ENCODE measurements at places on chromosomes 16 and 17. TPM values are rescaled to one million over a fixed set of nuclear protein-coding genes. Genes with fewer than 3 reads are reported as not detected.

GRCh38 chr17:37494401-37494831, 4.7 kb downstream of the DUSP14 start:
- DNase-seq: no peak

KRTAP4-3 gene
- not detected for total RNA-seq

TEFM gene
- total RNA-seq: 37.0 TPM

DNA sequence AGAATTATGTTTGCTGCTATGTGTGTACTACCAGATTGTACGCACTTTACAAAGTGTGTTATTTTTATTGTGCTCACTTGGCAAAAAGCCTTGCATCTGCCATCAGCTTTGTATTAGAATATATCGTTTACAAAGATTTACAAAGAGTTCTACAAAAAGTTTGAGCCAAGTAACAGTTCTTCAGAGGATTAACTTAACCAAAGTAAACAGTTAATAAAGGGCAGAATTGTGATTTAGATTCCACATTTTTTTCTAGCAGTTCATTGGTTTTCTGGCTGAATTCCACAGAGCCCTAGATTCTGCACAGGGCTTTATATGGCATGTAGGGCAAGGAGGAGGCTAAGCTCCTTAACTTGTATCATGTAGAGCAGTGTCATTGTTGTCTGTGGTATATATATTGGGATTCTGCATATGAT, 29.4 kb downstream of the UTP18 start:
- no peak for DNase-seq

ZNF19 gene
- 6.0 TPM for total RNA-seq

DNA sequence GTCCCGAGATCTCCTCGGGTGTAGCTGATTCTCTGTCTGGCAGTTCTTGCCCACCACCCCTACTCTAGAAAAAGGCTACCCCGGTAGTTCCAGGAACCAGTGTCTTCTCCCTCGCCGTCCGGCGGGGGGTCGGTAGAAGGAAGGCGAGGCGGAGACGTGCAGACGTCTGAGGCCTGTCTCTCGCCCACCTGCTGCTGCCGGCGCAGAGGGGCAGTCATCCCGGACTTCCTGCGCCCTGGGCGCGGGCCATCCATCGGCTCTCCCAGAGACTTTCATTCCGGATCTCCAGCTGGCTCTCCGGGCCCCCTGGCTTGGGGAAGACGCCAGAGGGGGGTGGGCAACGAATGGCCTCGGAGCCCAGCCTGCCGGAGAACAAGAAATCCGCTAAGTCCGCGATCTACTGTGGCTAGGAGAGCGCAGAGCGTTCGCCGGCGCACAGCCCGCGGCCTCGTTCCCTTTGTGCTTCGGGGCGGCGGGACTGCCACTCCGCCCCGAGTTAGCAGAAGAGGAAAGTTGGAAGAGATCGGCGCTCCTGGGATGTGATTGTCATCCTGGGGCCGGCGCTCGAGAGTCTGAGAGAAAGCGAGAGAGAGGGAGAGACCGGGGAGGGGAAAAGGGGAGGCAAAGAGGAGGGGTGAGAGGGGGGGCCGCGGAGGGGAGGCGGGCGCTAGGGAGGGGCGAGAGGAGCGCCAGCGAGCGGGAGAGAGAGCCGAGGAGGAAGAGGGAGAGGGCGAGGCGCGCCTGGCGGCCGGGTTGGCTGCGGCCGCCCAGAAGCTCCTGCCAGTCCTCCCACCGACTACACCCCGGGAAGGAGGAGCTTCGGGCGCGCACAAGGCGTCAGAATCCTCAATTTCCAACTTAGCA, at the start of gene IRX5:
Gene IRX5, plus strand, starts transcription at position 861 of the 864 bp plus-strand sequence. CDS start 334 bp downstream, outside the sequence.
- DNase-seq: peak; percentile 80

- no peak for DNase-seq
Observed at GRCh38 chr17:81924557-81925532, 2.7 kb downstream of the MAFG start.

GRCh38 chr16:79632289-79632688, 31.8 kb upstream of the MAF start:
- DNase-seq: no peak

DNA sequence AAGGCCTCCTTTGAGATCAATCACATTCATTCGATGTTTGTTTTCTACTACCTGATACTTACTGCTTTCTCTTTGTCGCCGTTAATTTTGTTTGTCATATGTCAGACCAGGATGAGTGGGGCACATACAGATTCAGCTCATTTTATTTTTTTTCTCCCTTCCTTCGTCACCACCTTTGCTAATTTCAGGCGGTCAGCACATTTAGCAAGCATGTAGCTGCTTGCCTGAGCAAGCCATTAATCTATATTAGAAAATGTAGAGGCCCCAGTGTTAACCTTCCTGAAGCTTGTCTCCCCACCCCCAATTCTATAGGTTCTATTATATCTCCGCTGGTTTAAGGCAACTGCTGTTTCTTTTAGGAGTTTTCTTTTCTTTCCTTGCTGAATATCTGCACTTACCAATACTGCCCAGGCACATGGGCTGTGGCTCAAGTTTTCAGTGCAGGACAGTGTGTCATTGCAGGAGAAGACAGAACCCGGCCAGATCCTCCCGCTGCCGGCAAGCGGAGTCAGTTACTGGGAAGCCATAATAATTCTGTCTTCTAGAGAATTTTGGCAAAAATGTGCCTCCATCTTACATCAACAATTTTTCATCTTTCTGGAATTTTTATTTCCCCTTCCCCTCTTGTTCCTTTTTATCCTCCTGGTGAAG, 714.3 kb downstream of the WWOX start:
- no peak for DNase-seq

- DNase-seq: no peak
Observed at GRCh38 chr16:22235839-22236745, 30.0 kb downstream of the EEF2K start.

CTRL gene
- total RNA-seq: not detected

- no peak for DNase-seq
Observed at GRCh38 chr16:68190736-68191510, 45.0 kb downstream of the ESRP2 start.

DNA sequence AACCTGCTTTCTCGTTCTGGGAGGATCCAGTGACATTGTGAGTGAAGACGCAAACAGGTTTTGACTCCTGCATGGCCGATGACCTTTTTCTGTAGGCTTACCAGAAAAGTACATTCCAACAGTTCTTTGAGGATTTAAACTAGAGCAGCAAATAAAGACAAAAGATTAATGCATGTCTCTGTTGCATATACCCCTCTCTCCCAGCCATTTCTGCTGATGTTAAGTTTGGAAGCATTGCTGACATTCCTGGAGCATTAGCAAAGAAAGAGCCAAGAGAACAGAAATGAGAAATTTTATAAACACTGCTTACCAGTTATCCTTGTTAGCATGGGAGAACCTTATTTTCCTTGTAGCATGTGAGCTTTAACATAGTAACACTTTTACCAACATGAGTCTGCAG, 49.3 kb downstream of the SIAH1 start:
- DNase-seq: no peak

- no peak for DNase-seq
Observed at GRCh38 chr17:28954886-28955285, 3.6 kb upstream of the PHF12 start.

DNA sequence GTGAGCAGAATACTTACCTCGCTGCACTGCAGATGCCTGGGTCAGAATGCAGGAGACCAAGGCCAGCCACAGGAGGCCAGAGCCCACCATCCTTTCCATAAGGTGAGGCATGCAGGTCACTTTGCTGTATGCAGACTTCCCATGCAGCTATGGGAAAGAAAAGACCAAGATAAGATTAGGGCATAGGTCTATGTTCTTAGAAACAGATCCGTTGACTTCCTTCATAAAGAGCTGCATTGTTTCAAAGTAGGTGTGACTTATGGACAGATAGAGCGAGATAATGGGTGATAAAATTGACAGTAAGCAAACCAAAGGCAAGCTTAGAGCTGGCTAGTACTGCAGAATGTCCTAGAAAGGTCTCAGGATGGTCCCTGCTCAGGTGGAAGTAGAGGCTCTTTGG, 992 bp downstream of the GP2 start:
- no peak for DNase-seq

TNFSF13 gene
- 3.8 TPM for total RNA-seq

DNA sequence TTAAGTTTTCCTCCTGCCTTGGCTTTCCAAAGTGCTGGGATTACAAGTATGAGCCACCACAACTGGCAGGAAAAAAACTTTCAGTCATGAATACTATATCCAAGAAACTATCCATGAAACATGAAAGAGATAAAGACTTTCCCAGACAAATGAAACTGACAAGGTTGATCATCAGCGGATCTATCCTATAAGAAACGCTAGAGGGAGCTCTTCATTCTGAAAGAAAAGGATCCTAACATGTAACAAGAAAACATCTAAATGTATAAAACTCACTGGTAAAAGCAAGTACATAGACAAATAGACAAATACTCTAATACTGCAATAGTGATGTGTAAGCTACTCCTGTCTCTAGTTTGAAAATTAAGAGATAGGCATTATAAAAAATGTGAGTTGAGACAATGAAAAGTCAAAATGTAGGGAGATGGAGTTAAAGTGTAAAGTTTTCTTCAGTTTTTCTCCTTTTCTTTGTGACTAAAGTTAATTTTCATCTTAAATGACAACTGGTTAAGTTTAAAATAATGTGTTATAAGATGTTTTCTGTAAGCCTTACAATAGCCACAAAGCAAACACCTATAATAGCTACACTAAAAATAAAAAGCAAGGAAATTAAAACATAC, 79.6 kb upstream of the TEKT1 start:
- no peak for DNase-seq

OTOP2 gene
- not detected for total RNA-seq

DNA sequence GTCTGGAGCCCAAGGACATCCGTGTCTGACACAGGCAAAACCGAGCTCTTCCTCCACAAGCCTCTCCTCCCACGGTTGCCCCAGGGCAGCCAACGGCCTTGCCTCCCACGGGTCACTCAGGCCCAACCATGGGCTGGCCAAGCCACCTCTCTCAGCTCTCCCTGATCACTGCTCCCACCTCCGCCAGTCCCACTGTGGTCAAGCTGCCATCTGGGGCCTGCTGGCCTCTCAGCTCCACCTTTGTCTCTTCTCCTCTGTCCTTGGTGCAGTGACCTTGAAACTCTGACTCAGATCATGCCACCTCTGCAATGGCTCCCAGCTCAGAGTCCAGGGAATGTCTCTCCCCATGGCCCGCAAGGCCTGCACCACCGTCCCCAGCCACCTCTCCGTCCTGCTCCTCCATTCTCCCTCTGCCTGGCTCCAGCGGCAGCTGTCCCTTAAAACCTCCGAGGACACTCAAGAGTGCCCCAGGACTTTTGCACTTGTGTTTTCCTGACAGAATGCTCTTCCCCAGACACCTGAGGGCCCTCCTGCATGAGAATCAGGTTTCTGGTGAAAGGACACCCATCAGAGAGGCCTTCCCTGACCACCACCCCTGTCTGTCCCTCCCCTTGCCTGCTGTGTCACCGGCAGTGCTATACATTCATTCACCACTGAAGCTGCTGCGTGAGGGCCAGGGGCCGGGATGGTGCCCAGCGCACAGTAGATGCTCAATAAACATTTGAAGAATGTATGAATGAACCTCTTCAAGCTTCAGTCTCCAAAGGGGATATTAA, 19.3 kb downstream of the PEMT start:
- no peak for DNase-seq

GRCh38 chr16:28538733-28539596, at the start of gene NUPR1:
Gene NUPR1, minus strand, starts transcription at chr16:28538974. Its CDS starts 67 bp downstream, at chr16:28538907.
- DNase-seq: peak; percentile 89

DNA sequence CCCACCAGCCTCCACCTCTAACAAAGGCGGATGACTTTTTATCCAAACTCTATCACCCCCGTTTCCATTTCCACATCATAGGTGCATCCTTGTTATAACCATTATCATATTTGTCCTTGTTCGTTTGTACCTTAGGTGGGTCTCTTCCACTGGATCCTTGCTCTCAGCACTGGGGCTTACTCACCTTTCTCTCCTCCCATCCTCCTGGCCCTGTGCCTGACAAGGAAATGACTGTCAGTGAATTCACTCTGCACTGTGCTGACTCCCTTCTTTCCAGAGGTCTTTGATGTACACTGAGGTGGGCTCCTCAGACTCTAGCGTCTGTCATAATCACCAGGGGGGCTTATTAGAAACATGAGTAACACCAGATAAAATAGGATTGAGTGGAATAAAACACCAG, 3.1 kb downstream of the GSG1L2 start:
- no peak for DNase-seq

PYY gene
- not detected for total RNA-seq

GRCh38 chr16:56921571-56921970, 10.4 kb upstream of the HERPUD1 start:
- DNase-seq: no peak

- no peak for DNase-seq
Observed at GRCh38 chr16:7452090-7452489, 119.4 kb downstream of the RBFOX1 start.

DNA sequence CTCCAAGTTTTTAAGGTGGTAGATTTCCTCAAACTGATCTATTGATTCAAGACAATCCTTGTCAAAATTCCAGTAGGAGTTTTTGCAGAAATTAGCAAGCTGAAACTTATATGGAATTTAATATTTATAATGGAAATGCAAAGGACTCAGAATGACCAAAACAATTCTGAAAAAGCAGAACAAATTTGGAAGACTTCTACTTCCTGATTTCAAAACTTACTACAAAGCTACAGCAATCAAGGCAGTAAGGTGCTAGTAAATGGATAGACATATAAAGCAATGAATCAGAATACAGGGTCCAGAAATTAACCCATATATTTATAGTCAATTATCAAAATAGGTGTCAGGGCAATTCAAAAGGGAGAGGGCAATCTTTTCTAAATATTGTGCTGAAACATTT, 11.8 kb upstream of the IL21R start:
- no peak for DNase-seq

DNA sequence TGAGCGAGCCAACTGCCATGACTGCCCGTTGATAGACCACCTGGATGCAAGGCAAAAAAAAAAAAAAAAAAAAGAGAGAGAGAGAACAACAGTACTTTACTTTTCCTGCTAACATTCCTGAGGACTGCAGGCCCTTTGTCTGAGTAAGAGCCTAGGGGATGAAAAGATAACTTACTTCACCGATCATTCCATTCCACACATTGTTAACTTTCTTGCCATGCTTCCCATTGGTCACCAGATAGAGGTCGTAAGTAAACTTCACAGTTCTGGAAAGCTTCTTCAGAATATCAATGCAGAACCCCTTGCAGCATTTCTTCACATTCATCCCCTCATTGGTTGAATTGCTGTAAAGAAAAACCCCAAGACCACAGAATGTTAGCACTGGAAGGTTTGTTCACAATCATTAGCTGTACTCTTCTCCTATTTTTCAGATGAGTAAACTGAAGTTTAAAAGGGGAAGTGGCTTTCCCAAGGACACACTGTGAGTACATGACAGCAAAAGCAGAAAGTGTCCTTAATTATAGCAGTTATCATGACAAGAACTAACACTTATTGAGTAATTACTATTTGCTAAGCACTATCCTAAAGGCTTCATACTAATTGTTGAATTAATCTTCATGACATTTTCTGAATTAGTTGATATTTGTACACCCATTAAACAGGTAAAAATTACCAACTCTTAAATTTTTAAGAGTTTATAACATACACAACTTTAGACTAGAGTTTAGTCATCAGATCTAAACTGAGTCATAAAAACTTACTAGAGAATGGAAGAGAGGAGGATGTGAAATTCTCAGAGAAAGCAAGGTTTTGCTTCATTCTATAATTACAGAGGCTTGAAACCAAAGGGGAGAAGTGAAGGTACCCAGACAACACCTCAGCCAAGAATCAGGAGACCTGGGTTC, 341.2 kb downstream of the GRIN2A start:
- no peak for DNase-seq

SEPTIN12 gene
- not detected for total RNA-seq

IFI35 gene
- 11.4 TPM for total RNA-seq

GRCh38 chr17:32873114-32873513, 3.8 kb downstream of the MYO1D start:
- DNase-seq: no peak

FBXO39 gene
- 0.90 TPM for total RNA-seq

- no peak for DNase-seq
Observed at GRCh38 chr17:57781386-57782061, 36.4 kb upstream of the CCDC182 start.

All from urinary bladder (tissue), 4 donors.